Right ventricle myocardium inferior (tissue), 1 donor: ENCODE measurements at places on chromosomes 13 and 19. TPM values are rescaled to one million over a fixed set of nuclear protein-coding genes. Genes with fewer than 3 reads are reported as not detected.

DNA sequence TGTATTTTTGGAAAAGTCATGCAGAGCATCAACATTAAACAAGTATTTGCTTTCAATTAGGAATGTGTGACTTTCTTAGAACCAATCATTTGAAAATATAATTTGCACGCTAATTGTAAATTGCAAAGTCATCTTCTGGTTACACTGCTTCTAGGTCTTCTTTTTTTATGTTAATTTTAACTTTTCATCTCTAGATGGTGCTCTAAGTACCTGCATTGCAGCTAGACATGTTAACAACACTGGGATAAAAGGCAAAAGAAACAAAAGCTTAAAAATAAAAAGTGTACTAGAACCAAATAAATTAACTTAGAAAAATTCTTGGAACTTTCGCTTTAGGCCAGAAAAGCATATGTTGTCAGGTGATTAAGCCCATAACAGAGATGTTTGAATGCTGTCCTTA, 2758.2 kb downstream of the PCDH9 start:
- DNase-seq, result no peak

- no peak for DNase-seq
These were observed 16.2 kb downstream of the FCGBP start for GRCh38 chr19:39918183-39918651.

GRCh38 chr13:73169971-73170370, 111.2 kb downstream of the KLF5 start:
- DNase-seq, result no peak

GRCh38 chr13:49348751-49349150, 95.1 kb downstream of the CAB39L start:
- DNase-seq, result no peak

DNA sequence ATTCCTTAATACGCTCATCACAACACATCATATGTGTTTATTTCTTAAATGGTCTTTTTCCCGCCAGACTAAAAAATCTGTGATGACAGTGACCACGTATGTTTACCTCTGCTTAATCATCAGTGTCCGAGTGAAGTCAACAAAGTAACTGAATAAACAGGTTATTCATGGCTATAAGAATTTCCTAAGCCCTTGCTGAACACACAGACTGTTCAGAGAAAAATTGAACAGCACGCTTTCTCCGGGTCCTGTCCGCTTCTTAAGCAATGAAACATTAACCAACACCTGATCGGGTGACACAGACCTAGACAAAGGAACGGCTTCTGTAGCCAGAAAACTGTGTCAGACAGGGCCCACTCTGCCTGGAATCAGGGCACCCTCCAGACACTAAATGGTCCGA, 14.3 kb downstream of the SAFB2 start:
- DNase-seq, result no peak

DNA sequence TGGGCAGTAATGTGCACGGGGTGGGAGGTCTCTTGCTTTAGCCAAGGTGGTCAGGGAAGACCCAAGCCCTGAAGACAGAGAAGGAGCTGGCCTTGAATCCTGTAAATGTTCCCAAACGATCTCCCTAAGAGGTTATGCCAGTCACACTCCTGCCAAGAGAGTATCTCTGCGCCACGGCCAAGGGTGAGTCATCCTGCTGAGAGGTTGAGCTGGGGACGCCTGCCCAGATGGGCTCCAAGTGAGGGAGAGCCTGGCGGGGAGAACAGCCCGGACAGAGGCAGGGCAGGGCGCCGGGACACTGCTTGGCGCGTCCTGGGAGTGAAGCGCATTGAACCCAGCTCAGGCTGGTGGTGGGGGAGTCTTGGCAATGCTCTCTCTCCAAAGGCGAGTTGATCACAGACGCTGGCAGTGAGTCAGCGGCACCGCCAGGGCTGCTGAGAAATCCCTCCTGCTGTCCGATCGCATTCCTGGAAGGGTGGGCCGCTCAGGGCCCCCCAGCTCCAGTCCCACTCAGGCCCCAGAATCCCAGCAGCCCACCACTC, 16.4 kb downstream of the SULT2B1 start:
- peak; percentile 93 for DNase-seq

DNA sequence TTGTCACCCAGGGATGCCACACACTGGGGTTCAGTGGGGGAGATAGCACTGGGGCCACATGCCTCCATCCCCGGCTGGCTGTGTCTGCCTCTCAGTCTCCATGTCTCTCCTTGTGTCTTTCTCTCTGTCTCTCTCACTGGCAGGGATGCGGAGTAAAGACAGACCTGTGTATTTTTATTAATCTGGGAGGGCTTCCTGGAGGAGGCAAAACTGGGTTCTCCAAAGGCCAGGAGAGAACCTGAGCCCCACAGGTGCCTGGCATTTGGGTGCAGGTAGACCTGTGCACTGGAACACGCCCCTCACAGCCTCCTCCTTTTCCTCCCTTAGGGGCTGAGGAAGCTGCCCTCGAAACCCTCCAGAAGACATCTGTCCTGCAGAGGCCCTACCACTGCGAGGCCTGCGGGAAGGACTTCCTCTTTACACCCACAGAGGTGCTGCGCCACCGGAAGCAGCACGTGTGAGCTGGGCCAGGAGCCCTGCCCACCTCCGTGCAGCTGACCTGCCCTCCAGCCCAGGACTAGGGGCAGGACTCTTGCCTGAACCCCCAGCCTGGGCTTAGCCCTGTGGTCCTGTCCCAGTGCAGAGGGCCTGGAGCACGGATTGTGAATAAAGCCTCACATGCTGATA, 32.7 kb downstream of the DHX34 start:
- DNase-seq, result peak; percentile 86

IQCN gene
- total RNA-seq, result 0.43 TPM

NDUFA7 gene
- 129 TPM for total RNA-seq

EPSTI1 gene
- total RNA-seq, result 3.8 TPM
